Glutamatergic neuron (in vitro differentiated cells): ENCODE measurements at places on chromosomes 4 and X. TPM values are rescaled to one million over a fixed set of nuclear protein-coding genes. Genes with fewer than 3 reads are reported as not detected.

GRCh38 chr4:43296946-43297528 is 404.5 kb downstream of the GRXCR1 start:
- no peak for DNase-seq

- peak; percentile 8 for DNase-seq
These were observed 102.3 kb downstream of the ADRA2C start for GRCh38 chr4:3868211-3869173.

DNA sequence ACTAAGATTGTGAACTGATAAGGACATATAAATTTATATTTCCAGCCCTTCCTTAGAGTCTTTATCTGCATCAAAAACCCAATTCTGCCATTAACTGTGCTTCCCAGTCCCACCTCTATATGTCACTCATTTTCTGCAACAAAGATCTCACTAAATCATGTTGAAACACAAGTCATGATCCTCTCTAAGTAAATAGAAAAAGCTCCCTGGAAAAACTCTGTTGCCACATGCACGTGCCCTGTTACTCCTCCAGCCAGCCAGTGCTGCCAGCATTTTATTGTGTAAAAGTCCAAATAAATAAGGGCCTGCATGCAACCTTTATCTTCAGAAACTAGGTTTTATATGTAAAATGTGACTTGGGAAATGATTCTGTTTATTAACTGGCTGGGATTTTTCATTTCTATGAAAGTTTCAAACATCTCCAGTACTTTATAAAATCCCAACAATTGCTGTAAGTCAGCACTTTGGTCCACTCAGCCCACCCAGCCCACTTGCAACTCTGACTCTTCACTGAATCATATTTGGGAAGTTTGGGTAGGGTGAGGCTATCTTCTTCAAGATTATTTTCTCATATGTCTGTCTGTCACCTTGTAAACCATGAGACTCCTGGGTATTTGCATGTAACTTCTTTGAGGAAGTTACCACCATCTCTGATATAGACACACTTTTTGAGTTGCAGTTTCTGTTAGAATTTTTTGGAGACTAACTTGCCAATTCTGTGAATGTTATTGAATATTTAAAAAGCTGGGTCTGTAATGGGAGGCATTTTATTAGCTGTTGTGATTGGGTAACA is 40.0 kb upstream of the SMARCA5 start:
- no peak for DNase-seq

GRCh38 chrX:2863646-2864045 is 34.9 kb downstream of the GYG2 start:
- DNase-seq: no peak

DNA sequence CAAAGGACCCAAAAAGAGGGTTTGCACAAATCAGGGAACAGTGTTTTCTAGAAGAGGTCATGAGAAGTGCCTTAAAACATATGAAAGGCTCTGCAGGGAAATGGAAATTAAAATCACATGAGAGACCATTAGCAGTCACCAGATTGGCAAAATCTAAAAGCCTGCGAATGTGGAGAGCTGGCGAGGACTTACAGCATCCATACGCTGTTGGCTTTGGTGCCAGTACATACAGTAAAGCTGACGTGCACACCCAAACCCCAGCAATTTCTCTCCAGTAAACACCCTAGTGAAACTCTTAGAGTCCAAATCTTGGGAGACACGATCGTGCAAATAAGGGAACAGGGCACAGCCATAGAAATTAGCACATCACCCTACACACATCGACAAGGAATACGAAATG is 25.4 kb upstream of the PPP2R2C start:
- no peak for DNase-seq

GRCh38 chr4:139839403-139840031 is 173.9 kb downstream of the MGST2 start:
- no peak for DNase-seq

DNA sequence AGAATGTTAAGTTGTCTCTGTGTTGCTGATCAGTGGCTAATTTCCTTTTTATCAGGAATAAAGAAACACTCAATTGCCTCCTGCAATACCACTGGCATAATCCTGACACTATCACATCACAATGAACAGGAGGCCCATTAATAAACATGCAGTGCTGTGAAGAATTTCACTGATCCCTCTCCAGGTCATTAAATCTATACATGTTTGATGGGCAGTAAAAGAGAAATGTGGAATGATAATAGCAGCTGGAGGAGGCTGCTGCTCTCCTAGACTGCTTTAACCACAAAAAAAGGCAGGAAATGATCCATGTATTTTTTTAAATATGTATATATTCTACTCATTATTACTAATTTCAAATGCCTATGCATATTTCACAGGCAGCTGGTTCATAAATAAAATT is 202.1 kb downstream of the CENPC start:
- no peak for DNase-seq

- no peak for DNase-seq
These were observed 2.5 kb downstream of the CXCL1 start for GRCh38 chr4:73871511-73872310.

- DNase-seq: no peak
These were observed 286.8 kb upstream of the FSTL5 start for GRCh38 chr4:162450531-162451035.

DNA sequence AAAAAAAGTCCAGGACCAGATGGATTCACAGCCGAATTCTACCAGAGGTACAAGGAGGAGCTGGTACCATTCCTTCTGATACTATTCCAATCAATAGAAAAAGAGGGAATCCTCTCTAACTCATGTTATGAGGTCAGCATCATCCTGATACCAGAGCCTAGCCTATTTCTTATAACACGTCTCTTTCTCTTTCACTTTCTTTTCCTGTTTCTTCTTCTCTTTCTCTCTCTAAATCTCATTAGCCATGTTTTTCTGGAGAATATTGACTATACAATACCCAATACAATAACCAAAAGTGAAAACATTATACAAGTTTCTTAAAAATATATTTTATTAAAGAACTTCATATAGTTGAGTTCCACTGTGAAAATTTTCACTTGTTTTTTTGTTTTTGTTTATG is 1154.9 kb upstream of the PCDH7 start:
- no peak for DNase-seq

GRCh38 chr4:181323061-181323460 is 920.1 kb upstream of the TENM3 start:
- no peak for DNase-seq

DNA sequence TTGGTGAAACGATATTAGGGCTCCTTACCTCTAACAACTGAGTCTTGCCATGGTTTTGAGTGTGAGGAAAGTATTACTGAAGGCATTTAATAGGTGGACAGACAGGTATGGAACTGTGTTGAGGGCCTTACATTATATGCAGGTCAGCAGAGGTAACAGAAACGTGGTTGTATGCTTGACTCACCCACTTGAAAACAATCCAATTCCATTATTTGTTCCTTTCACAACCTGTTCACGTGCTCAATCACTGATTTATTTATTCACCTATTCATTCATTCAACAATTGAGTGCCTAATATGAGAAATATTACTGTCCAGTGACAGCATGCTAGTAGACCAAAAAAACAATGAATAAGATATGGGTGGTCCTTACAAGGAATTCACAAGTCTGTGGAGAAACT is 33.3 kb upstream of the PPARGC1A start:
- DNase-seq: no peak

DNA sequence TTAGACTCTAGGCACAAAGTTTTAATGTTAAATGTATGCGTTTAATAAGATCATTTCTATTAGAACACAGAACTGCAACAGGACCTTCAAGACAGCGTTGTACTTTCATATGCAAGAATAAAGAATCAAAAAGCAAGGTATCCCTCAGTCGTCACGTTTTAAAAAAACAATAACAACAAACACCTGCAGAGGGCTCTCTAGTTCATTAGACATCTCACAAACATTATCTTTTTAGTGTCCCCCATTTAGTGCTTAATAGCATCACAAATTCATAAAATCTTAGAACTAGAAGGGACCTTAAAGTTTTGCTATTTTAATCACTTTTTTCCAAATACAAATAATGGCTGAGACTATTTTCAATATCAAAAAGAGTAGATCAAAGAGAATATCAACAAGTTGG is 236.6 kb downstream of the DCHS2 start:
- no peak for DNase-seq

The HTN3 gene
- total RNA-seq: not detected

The USP27X gene
- total RNA-seq: 4.2 TPM

The CLDN34 gene
- total RNA-seq: not detected

The MAGEA1 gene
- not detected for total RNA-seq

The DCHS2 gene
- 97.4 TPM for total RNA-seq

The F8A3 gene
- total RNA-seq: not detected

The PITX2 gene
- total RNA-seq: 1.3 TPM
